ENCODE measurements at places on chromosomes 5 and 9. TPM values are rescaled to one million over a fixed set of nuclear protein-coding genes. Genes with fewer than 3 reads are reported as not detected.

- no peak overlapping the region for H3K4me3 ChIP-seq
- no peaks in the 10 kb centered on the region for H3K4me1 ChIP-seq
- H3K27me3 ChIP-seq, result no peaks in the 10 kb centered on the region
- DNase-seq, result no peak
Observed at GRCh38 chr5:120771202-120771601, 307.1 kb downstream of the PRR16 start.

- no peak for DNase-seq
- H3K4me3 ChIP-seq, result no peak overlapping the region
- H3K36me3 ChIP-seq, result no peaks in the 10 kb centered on the region
- no peaks in the 10 kb centered on the region for H3K27me3 ChIP-seq
- no peaks in the 10 kb centered on the region for H3K4me1 ChIP-seq
Observed at GRCh38 chr5:144281784-144282183, 111.1 kb downstream of the KCTD16 start.

TMEM215 gene
- not detected for total RNA-seq

GRCh38 chr9:72205513-72205912, 56.3 kb downstream of the GDA start:
- no peak overlapping the region for H3K4me3 ChIP-seq
- H3K4me1 ChIP-seq, result no peaks in the 10 kb centered on the region
- no peak for DNase-seq
- no peak overlapping the region for H3K27ac ChIP-seq
- H3K36me3 ChIP-seq, result peaks cover 36% of the 10 kb centered on the region

DNA sequence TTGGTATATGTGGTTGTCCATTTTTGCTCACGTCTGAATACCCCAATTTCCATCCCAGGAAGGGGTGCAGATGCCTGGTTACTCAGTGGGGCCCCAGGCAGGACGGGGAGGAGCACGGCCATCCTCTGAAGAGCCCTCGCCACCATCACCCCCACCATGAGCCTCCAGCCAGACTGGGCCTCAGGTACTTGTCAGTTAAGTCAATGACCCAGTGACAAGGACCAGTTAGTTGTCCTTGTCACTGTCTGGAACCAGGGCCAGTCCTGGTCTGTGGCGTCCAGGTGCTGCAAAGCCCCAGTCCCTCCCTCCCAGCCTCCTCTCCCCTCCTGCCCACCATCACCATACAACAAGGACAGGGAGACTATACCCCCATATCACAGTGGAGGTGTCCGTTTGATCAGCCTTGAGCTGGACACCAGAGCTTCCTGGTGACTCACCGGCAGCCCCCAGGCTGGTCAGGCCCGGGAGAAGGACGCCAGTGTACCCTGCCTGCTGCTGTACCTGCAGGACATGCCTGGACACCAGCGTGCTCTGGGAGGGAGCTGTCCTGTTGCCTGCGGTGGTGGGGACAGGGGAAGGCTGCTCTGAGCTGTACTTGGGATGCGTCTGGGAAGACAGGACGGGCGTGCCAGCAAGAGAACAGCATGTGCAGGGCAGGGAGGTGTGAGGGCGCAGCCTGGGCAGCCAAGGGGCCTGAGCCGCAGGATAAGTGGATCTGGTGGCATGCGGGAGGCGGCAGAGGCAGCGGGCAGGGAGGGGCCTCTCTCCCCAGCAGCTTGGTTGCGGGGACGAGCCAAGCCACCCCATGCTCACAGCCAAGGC, 32.6 kb upstream of the TTLL11 start:
- no peaks in the 10 kb centered on the region for H3K27me3 ChIP-seq
- DNase-seq, result no peak
- no peak overlapping the region for H3K4me3 ChIP-seq
- H3K36me3 ChIP-seq, result no peaks in the 10 kb centered on the region
- no peak overlapping the region for H3K27ac ChIP-seq

C9 gene
- total RNA-seq, result 1,197 TPM

BARHL1 gene
- total RNA-seq, result not detected

- H3K4me3 ChIP-seq, result no peak overlapping the region
- no peaks in the 10 kb centered on the region for H3K36me3 ChIP-seq
- no peaks in the 10 kb centered on the region for H3K27me3 ChIP-seq
- no peak for DNase-seq
- H3K4me1 ChIP-seq, result no peaks in the 10 kb centered on the region
Observed at GRCh38 chr9:76758476-76758875, 5.8 kb upstream of the PCA3 start.

PAEP gene
- total RNA-seq, result not detected

GRCh38 chr5:103919506-103919905, 356.9 kb upstream of the NUDT12 start:
- H3K4me1 ChIP-seq, result no peaks in the 10 kb centered on the region
- H3K27me3 ChIP-seq, result no peaks in the 10 kb centered on the region
- H3K4me3 ChIP-seq, result no peak overlapping the region
- no peak overlapping the region for H3K27ac ChIP-seq
- no peak for DNase-seq

DNA sequence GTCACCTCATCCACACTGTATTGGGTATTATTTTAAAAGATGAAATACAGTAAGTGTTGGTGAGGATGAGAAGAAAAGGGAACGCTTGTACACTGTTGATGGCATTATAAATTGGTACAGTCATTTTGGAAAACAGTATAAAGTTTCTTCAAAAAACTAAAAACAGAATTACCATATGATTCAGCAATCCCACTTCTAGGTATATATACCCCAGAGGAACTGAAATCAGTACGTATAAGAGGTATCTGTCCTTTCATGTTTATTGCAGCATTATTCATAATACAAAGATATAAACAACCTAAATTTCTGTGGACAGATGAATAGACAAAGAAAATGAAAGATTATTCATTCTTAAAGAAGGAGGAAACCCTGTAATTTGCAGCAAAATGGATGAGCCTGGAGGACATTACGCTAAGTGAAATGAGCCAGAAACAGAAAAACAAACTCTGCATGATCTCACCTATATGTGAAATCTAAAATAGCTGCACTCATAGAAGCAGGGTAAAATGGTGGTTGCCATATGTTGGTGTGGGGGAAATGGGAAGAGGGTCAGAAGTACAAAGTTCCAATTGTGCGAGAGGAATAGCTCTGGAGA, 191.6 kb downstream of the TRIM36 start:
- H3K36me3 ChIP-seq, result no peaks in the 10 kb centered on the region
- H3K27ac ChIP-seq, result no peak overlapping the region
- no peaks in the 10 kb centered on the region for H3K27me3 ChIP-seq
- H3K4me1 ChIP-seq, result no peaks in the 10 kb centered on the region
- H3K4me3 ChIP-seq, result no peak overlapping the region

- H3K36me3 ChIP-seq, result no peaks in the 10 kb centered on the region
- H3K4me3 ChIP-seq, result no peak overlapping the region
- no peaks in the 10 kb centered on the region for H3K27me3 ChIP-seq
- DNase-seq, result no peak
Observed at GRCh38 chr5:10831419-10831818, 70.4 kb upstream of the DAP start.

GRCh38 chr5:169637549-169638121, 560 bp downstream of the DOCK2 start:
- H3K4me1 ChIP-seq, result no peaks in the 10 kb centered on the region
- H3K27me3 ChIP-seq, result no peaks in the 10 kb centered on the region
- H3K27ac ChIP-seq, result no peak overlapping the region
- DNase-seq, result peak; percentile 65

GRCh38 chr9:91756510-91756780, 193.6 kb downstream of the ROR2 start:
- H3K4me3 ChIP-seq, result no peak overlapping the region
- no peaks in the 10 kb centered on the region for H3K27me3 ChIP-seq
- no peak for DNase-seq
- no peaks in the 10 kb centered on the region for H3K4me1 ChIP-seq
- H3K36me3 ChIP-seq, result no peaks in the 10 kb centered on the region

FAM221B gene
- not detected for total RNA-seq

DNA sequence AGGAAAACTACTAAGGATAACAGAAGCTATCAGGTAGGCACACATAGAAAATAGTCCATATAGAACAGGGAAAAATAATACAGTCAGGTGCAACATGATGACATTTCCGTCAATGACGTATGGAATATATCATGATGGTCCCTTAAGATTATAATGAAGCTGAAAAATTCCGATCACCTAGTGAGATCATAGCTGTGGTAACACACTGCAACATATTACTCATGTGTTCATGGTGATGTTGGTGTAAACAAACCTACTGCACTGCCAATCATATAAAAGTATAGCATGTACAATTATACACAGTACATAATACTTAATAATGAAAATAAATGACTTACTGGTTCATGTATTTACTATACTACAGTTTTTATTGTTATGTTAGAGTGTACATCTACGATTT, 60.0 kb downstream of the MEGF9 start:
- H3K36me3 ChIP-seq, result no peaks in the 10 kb centered on the region
- H3K4me3 ChIP-seq, result no peak overlapping the region
- H3K4me1 ChIP-seq, result no peaks in the 10 kb centered on the region
- H3K27me3 ChIP-seq, result no peaks in the 10 kb centered on the region

GRCh38 chr9:4581861-4582565, 80.1 kb upstream of the PLPP6 start:
- no peak for DNase-seq
- peaks cover 14% of the 10 kb centered on the region for H3K36me3 ChIP-seq
- no peak overlapping the region for H3K4me3 ChIP-seq
- H3K27ac ChIP-seq, result peak overlapping the region; percentile 94
- no peaks in the 10 kb centered on the region for H3K27me3 ChIP-seq

LYSMD3 gene
- 14.3 TPM for total RNA-seq

DNA sequence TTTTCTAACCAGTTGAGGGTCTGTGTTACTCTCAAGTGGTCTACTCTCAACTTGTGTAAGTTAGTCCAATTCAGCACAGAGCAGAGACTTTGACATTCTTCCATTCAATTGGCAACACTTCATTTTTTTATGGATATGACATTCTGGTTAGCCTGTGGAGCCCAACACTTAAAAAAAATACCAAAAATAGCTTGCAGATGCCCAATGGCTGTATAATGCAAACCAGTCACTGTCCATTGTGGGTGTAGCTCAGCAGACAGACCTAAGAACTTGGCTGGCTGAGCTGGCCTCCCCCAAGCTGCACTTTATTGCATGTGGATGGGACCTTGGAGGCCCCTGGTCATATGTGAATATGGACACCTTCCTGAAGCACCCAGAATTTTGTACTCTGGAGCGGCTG, 103.2 kb downstream of the DPYSL3 start:
- H3K27me3 ChIP-seq, result no peaks in the 10 kb centered on the region
- no peaks in the 10 kb centered on the region for H3K4me1 ChIP-seq

- no peak for DNase-seq
- no peak overlapping the region for H3K27ac ChIP-seq
- no peaks in the 10 kb centered on the region for H3K4me1 ChIP-seq
- no peaks in the 10 kb centered on the region for H3K27me3 ChIP-seq
- H3K36me3 ChIP-seq, result no peaks in the 10 kb centered on the region
Observed at GRCh38 chr5:131611064-131611381, 24.0 kb downstream of the RAPGEF6 start.

DNA sequence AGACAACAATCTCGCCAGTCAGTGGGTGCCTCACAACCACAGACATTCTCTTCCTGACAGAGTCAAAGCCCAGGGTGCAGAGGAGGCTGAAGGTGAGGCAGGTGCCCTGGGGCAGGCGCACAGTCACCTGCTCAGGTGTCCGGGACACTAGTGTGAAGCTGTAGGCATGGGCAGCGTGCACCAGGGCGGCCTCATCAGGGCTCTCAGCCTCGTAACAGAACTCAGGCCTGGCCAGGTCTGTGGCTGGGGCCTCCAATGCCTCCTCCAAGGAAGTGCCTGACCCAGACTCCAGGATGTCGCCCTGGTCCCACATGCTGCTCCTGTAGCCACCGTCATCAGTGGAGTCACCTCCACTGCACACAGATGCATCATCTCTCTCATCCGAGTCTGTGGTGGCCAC, 198.7 kb downstream of the PTTG1 start:
- no peak overlapping the region for H3K27ac ChIP-seq
- DNase-seq, result no peak
- H3K36me3 ChIP-seq, result no peaks in the 10 kb centered on the region
- no peak overlapping the region for H3K4me3 ChIP-seq
- no peaks in the 10 kb centered on the region for H3K4me1 ChIP-seq
- H3K27me3 ChIP-seq, result no peaks in the 10 kb centered on the region

- H3K4me3 ChIP-seq, result no peak overlapping the region
- no peaks in the 10 kb centered on the region for H3K36me3 ChIP-seq
- no peaks in the 10 kb centered on the region for H3K4me1 ChIP-seq
- no peak for DNase-seq
Observed at GRCh38 chr5:100950985-100951384, 47.9 kb upstream of the ST8SIA4 start.

GRCh38 chr5:66877843-66878242, 281.6 kb downstream of the MAST4 start:
- H3K4me1 ChIP-seq, result peaks cover 14% of the 10 kb centered on the region
- no peak overlapping the region for H3K4me3 ChIP-seq
- H3K27ac ChIP-seq, result no peak overlapping the region
- H3K27me3 ChIP-seq, result no peaks in the 10 kb centered on the region
- DNase-seq, result no peak

DNA sequence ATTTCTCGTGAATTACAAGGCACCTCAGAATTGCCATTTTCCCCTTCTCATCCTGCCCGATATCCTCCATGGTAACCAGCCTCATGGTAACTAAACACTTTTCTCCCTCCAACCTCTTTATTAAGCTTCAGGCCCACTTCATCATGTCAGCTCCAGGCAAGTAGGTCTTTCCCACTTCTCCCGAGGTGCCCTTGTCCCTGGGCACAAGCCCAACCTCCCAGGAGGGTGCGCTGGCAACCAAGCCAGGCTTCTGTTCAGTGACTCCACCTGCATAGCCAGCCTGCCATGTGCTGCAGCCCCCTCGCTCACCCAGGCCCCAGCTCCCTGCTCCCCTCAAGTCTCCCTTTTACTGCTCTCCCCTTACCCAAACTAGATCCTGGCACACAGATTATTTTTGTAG, 47.4 kb upstream of the AFAP1L1 start:
- H3K27me3 ChIP-seq, result no peaks in the 10 kb centered on the region
- no peak overlapping the region for H3K4me3 ChIP-seq
- H3K4me1 ChIP-seq, result no peaks in the 10 kb centered on the region
- H3K36me3 ChIP-seq, result peaks cover 18% of the 10 kb centered on the region
- H3K27ac ChIP-seq, result no peak overlapping the region
- DNase-seq, result no peak

MED27 gene
- 6.7 TPM for total RNA-seq

DNA sequence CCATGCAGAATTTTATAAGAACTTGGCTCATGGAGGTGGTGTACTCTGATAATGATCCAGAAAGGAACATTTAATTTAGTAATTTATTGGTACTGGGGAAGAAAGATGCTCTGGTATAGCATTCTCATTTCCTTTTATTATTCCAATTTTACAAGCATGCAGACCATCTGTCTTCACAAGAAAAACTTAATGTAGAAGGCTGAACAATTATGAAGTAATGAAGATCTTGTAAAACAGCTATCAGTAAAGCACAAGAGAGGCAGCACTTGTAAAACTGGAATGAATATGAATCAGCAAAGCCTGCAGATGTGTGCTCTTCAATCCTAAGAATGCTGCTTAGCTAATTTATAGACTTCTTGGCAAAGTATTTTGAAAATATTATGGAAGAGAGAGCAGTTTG, 300.0 kb downstream of the YTHDC2 start:
- DNase-seq, result no peak
- H3K27me3 ChIP-seq, result no peaks in the 10 kb centered on the region
- H3K4me1 ChIP-seq, result no peaks in the 10 kb centered on the region
- no peak overlapping the region for H3K27ac ChIP-seq

SSBP2 gene
- 2.4 TPM for total RNA-seq

FREM1 gene
- total RNA-seq, result 0.12 TPM
